Suppressor macrophage treated with lipopolysaccharide for 1 hour (primary cell): ENCODE measurements at places on chromosomes 11 and 22.
A peak's percentile ranks its signal among the peaks of the same experiment; 100 is the strongest.

DNA sequence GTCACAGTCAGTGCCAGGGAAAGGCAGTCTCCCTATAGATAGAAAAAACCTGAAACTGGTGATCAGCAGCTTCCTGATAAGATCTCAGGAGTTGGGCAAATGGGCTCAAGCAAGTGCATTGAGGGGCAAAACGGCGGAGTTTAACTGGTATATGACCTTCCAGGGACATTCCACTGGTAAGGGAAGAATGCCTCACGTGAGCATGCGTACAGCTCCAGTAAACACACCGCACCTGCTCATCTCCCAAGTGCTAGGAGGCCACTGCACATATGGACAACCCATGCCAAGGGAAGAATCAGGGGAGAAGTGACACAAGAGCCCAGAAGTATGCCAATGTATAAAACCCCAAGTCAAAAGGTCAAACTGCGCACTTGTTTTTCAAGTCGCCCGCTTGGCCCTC is 11.6 kb downstream of the HEPHL1 start:
- no peak for DNase-seq

GRCh38 chr11:10797001-10797400 is 11.7 kb downstream of the EIF4G2 start:
- DNase-seq: no peak

DNA sequence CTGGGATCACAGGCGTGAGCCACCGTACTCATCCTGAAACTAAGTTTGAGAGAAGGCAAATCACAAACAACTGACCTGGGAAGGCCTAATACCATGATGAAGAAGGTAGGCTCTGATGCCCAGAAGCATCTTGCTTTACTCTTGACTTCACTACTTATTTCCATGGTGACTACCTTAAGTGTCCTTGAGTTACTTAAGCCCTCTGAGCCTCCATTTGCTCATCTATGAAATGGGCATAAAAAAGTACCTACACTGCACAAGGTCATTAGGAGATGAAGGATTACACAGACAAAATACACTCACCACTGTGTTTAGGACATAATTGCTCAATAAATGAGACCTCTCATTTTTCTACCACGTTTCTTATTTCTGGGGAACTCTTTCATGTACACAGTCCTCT is 27.9 kb downstream of the EIF4ENIF1 start:
- DNase-seq: no peak

GRCh38 chr11:19122960-19123615 is 6.1 kb downstream of the ZDHHC13 start:
- DNase-seq: no peak

GRCh38 chr11:72234514-72234830 is 9.5 kb downstream of the PHOX2A start:
- DNase-seq: no peak

- no peak for DNase-seq
Measured at GRCh38 chr22:27878541-27878940, 40.5 kb downstream of the PITPNB start.

GRCh38 chr11:130087294-130087926 is 17.7 kb downstream of the APLP2 start:
- DNase-seq: no peak

GRCh38 chr11:9758637-9759518 is 95.0 kb downstream of the SWAP70 start:
- DNase-seq: peak; percentile 67
